ENCODE measurements at places on chromosomes 7 and 10. TPM values are rescaled to one million over a fixed set of nuclear protein-coding genes. Genes with fewer than 3 reads are reported as not detected.

CALHM1 gene
- polyA plus RNA-seq = not detected

HK1 gene
- 71.0 TPM for polyA plus RNA-seq

HNRNPA2B1 gene
- 585 TPM for polyA plus RNA-seq

ANXA11 gene
- 167 TPM for polyA plus RNA-seq

DNA sequence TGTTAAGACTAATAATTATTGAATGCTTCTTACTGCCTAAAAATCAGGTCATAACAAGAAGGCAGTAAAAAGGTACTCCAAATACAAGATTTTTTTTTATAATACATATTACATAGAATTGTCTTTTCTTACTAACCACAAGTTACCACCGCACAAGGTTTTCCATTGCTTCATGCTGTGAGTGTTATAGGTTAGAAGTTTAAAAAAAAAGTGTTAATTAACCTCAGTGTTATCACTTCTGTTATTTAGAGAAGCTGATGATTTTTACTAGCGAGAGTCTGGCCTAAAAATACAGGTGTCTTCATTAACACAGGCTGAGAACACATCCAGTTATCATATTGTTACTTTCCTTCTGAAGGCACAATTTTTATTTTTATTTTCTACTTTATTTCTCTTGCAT, 1281.9 kb upstream of the CELF2 start:
- DNase-seq = no peak
